CD4-positive, alpha-beta T cell treated with Interleukin-6 at 100 ng/mL for 8 hours (primary cell): ENCODE measurements at places on chromosomes 16 and 17.

GRCh38 chr16:85491058-85491771 is 121.9 kb upstream of the GSE1 start:
- peak; percentile 16 for DNase-seq

- no peak for DNase-seq
These were observed 12.7 kb downstream of the MNT start for GRCh38 chr17:2388020-2388682.

- no peak for DNase-seq
These were observed 143.4 kb downstream of the MSI2 start for GRCh38 chr17:57399690-57400089.

GRCh38 chr16:8665529-8665928 is 8.9 kb upstream of the ABAT start:
- no peak for DNase-seq

- DNase-seq: peak; percentile 21
These were observed 27.5 kb downstream of the GGA2 start for GRCh38 chr16:23482778-23483177.

DNA sequence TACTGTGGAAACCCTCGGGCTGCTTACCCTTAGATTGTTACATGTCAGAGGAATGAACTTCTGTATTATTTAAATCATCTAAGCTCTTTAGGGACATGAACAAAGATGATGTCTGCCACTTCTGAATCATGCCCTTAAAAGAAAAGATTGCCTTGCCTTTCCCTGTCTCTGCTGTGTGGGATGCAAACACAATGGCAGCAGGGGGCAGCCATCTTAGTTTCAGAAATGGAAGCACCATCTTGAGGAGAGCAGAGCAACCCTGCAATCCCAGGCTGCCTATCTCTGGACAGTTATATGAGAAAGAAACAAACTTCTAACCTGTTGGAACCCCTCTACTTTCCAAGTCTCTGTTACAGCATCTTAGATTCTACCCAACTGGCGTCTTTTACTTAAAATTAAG is 16.7 kb upstream of the HLF start:
- no peak for DNase-seq

GRCh38 chr17:76479515-76480060 is 12.2 kb downstream of the AANAT start:
- DNase-seq: no peak

GRCh38 chr16:62225675-62226074 is 189.4 kb upstream of the CDH8 start:
- no peak for DNase-seq

DNA sequence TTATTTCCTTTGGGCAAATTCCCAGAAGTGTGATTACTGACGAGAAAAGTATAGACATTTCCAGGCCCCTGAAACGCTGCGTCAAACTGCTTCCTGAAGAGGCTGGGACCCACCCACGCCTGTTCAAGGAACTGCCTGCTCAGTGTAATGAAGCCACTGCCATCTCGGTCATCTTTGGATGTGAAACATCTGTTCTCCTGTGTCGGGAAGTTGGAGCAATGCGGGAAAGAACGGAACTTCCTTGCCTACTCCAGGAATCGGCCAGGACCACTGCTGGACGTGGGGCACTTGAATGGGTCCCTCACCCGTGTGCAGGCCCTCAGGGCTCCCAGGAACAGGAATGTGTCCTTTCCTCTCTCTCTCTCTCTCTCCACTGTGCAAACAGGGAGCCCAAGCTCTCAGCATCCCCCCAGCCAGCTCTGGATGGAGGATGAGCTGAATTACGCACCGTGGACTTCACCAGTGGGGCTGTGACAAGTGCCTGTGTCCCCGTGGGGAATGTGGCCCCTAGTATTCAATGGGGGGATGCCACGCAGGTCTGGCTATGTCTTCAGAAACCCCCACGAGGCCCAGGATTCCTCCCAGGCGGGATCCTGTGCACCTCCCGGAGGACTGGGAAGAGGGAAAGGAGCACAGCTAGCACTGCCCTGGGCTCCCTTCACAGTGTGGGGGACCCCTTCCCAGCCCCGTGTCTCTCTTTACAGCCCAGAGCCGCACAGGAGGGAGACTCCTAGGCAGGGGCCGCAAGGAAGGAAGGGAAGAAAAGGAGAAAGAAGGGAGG is 18.3 kb upstream of the LITAF start:
- no peak for DNase-seq

DNA sequence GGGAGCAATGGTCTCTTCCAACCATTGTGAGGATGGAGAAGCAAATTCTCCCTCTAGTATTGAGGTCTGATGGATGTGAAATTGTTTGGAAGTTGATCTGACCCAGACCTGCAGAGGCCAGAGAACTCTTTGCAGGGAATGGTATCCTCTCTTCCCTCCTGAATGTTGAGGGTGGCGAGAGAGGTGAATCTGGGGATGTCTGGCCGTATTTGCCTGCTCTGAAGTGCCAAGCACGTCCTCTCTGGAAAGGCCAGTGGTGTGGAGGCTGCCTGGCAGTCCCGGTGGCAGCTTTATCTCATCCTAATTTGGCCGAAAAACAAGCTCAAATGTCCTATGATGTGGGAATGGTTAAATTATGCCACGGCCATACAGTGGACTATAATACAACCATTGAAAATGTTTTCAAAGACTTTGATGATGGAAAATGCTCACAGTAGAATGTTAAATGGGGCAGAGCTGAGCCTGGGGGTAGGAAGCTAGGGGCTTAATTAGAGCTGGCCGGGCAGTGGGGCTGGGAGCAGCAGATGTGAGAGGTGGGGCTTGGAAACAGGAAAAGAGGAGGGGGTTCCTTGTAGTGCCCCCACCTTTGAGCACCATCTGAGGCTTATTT is 30.8 kb downstream of the WSCD1 start:
- DNase-seq: no peak

DNA sequence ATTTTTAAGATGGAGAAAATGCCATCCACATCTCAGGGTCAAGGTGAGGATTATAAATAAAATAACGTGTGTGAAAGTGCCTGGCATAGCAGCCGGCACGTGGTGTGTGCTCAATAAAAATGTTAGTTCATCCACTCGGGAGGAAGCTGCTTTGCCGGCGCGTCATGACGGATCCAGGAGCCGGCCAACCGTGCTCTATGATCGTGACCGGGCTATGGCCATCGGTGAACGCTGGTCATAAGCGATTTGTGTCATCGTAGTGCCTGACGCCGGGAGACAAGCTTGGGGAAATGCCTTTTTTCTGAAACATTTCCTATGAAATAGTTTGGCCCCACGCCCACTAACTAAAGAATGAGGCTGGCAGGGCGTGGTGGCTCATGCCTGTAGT is 74.0 kb downstream of the CMC2 start:
- no peak for DNase-seq

DNA sequence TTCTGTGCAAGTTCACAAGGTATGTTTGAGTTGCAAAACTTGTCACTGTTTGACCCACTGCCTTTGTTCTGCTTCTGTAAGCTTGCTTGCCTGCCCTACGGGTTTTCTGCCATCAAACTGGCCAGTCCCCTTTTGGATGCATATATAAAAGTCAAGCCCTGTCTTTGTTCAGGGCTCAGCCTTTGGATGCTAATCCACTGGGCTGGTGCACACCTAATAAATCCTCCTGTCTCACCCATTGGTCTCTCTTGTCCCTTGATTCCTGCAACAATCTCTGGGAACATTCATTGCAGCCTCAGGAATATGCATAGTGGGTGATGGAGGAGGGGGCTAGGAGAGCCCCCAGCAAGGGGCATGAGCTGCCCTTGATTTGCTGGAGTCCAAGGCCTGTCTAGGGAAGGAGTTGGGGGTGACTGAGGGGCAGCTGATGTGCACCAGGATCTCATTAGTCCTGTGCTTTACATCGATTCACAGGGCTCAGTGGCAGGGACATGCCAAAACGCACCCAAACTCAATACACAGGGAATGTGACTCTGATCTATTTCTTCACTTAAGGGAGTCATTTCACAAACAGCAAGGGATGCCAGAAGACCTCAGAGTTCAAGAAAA is 225.4 kb upstream of the NLRP1 start:
- no peak for DNase-seq

DNA sequence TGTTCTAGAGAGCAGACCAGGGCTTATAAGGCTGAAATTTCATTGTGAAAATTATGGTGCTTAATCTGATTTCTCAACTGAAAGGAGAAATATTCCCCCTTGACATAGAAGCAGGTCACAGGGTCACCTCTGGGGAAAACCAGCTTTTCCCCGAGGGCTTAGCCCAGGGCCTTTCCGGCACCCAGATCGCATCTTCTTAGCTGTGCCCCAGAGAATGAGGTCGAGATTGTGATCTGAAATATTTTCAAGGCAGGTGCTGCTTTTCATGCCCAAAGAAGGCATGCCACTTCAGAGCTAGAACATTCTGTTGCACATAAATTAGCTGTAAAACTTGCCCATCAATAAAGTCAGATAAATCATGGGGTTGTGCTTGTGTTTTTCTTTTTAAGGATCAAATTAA is 25.4 kb upstream of the ARHGAP17 start:
- no peak for DNase-seq

- DNase-seq: no peak
These were observed 13.4 kb downstream of the FBF1 start for GRCh38 chr17:75927286-75927922.

DNA sequence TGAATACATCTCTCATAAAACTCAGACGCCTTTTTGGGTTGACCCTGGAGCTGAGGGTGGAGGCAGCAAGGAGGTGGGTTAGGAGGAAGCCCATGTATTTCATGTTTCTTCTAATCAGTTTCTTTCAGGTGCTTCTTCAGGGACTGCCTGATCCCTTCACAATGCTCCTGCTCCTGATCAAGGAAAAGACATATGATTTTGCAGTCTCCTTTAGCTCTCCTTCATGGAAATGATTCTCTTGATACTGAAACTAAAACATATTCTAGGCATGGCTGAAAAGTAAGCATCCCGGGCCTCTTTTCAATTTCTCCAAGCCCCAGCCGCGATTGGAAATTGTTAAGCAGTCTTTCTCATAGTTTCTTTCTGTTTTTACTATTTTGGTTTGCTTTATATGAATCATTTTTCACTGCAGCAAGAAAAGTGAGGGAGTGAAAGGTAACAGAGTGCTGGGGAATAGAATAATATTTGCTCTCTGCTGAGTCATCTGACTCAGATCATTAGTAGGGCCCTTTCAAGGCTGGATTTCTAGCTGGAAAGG is 730.7 kb downstream of the CDH11 start:
- no peak for DNase-seq

- DNase-seq: no peak
These were observed 9.7 kb downstream of the ZNF19 start for GRCh38 chr16:71479420-71479819.

DNA sequence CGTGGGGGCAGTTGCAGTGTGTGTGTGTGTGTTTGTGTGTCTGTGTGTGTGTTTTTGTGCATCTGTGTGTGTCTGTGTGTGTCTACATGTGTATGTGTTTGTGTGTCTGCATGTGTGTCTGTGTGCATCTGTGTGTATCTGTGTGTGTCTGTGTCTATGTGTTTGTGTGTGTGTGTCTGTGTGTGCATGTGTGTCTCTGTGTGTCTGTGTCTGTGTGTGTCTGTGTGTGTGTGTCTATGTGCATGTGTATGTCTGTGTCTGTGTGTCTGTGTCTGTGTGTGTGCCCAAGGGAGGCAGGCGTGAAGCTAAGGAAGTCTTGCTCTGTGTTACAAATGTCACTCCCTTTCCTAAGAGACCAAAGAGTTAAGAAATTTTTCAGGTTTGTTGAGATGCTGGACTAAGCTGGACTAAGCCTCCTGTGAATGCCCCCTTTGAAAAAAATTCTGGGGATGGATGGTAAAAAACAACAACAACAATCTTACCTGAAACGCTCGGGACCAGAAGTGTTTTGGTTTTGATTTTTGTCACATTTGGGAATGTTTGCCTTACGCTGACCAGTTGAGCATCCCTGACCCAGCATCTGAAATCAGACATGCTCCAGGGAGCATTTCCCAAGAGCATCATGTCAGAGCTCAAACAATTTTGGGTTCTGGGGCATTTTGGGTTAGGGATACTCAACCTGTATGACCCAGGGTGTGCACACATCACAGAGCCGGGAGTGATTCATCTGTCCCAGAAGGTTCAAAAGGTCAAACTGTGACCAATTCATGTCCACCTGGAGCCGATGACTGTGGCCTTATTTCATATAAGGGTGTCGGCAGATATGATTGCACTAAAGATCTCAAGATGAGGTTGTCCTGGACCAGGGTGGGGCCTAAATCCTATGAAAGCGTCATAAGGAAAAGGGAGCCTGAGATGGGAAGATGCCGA is 48.6 kb upstream of the ZNF469 start:
- no peak for DNase-seq

DNA sequence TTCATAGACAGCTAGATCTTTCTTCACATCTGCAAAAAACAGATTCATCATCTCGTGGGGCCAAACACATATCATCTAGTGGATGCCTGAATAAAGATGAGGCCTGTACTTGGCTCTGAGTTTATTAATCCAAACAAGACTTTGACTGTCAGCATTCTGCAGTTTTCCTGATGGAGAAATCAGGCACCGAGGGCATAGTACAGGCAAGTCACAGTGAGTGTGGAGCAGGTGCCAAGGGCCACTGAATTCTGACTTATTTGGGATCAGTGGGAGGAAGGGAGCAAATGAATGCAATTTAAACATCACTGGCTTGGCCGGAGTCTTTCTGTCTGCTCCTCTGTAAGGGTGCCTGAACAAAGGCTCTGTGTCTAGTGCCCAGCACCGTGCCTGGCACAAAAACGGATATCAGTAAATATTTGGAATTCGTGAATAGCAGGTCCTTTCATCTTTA is 975 bp downstream of the CFAP20 start:
- DNase-seq: no peak

GRCh38 chr17:48566717-48567116 is 11.4 kb downstream of the HOXB4 start:
- no peak for DNase-seq

DNA sequence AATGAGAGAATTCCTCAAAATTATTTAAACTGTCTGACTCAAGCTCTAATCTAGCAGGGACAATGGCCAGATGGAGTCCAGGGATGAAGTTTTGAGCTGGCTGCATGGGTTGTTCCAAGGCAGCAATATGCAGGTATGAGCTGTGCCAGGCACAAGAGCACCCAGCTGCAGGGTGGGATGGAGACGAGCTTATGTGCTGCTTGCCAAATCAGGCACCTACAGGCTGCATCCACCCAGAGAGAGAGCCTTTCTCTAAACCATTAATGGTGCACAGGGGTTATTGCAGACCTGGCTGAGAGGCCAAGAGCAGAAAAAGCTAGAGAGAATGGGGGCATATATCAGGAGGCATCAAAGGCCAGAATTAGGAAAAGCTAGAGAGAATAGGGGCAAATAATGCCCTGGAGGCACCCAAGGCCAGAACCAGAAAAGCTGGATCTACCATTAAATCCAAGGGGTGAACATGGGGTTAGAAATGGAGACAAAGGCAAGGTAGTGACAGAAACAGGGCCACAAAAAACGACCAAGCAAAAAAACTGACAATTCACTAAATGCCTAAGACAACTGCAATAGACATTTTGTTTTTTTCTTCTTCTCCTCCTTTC is 11.0 kb downstream of the KRT33A start:
- DNase-seq: no peak

DNA sequence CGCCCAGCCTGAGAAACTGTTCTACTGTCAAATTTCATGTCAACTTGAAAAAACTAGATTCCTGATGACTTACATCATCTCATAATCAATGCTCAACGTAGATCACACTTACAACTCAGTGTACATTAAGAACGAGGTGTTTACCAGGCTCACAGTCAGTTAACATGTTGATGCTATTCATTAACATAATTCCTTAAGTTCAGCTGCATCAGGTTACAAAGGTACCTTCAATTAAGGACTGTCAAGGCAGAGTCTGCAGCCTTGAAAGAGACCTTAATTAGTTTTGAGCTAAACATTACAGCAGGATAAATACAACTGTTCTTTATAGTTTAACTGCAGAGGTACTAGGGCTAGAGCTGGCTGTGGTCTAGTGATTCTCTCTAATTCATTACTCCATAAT is 1.9 kb downstream of the GNA13 start:
- DNase-seq: no peak

- no peak for DNase-seq
These were observed 2.3 kb upstream of the RPH3AL start for GRCh38 chr17:354651-355556.
